ENCODE measurements at places on chromosomes 7 and 10. TPM values are rescaled to one million over a fixed set of nuclear protein-coding genes. Genes with fewer than 3 reads are reported as not detected.

DNA sequence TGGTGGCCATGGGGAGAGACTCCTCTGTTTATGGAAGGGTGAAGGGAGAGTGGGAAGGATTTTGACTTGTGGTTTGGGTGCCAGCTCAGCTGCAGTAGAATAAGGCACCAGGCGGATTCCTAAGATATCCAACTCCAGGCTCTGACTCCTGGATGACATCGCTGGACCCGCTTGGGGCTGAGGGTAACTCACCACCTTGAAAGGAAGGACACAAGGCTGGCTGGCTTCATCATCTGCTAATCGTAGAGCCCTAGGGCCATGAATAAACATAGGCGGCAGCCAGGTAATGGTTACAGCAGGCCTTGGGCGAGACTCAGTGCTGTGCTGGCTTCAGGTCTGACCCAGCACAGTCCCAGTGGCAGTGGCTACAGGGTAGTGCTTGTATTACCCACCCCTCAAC is 16.7 kb upstream of the LIPK start:
- H3K27ac ChIP-seq: no peak overlapping the region
- no peak for DNase-seq
- no peaks in the 10 kb centered on the region for H3K4me1 ChIP-seq

DNA sequence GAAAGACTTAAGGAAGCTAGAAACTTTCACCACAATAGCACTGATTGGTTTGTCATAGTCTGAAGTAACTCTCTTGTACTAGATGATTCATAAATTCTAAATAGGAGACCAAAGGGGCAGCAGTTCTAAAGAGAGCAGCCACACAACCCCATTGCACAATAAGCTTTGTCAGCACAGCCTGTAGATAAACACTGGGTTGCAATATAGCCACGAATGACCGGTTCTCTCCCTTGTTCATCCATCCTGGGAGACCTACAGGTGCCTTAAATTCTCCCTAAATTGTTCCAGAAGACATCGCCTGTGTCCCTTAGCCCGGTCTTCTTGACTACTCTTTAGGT is 167.0 kb downstream of the SNX13 start:
- no peak overlapping the region for H3K4me3 ChIP-seq
- peaks cover 5% of the 10 kb centered on the region for H3K4me1 ChIP-seq
- DNase-seq: no peak
- H3K27me3 ChIP-seq: no peaks in the 10 kb centered on the region
- no peaks in the 10 kb centered on the region for H3K36me3 ChIP-seq

- no peaks in the 10 kb centered on the region for H3K36me3 ChIP-seq
- no peak overlapping the region for H3K4me3 ChIP-seq
- H3K27me3 ChIP-seq: no peaks in the 10 kb centered on the region
- DNase-seq: no peak
- no peak overlapping the region for H3K27ac ChIP-seq
These were observed 375.8 kb downstream of the HGF start for GRCh38 chr7:81394029-81394428.

- H3K27me3 ChIP-seq: no peaks in the 10 kb centered on the region
- no peaks in the 10 kb centered on the region for H3K4me1 ChIP-seq
- no peak overlapping the region for H3K27ac ChIP-seq
- no peaks in the 10 kb centered on the region for H3K36me3 ChIP-seq
These were observed 83.1 kb downstream of the PDGFA start for GRCh38 chr7:436367-437128.

DNA sequence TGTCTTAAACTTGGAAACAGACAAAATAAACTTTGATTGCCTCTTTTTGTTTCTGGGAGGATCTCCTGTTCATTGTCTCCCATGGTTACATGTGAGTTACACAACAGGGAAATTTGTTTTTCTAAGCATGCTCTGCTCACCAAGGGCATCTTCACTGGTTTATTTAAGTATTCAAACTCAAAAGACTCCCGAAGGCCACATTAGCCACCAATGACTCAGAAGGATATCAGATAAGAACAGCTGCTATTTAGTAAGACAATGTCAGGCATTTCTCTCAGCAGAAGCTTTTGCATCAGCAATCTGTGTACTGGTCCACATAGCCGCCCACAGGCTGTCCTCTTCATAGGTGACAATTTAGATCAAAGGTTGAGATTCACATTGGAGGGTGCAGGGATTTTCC is 19.3 kb downstream of the OR6B1 start:
- no peaks in the 10 kb centered on the region for H3K36me3 ChIP-seq
- H3K4me1 ChIP-seq: no peaks in the 10 kb centered on the region
- no peak overlapping the region for H3K4me3 ChIP-seq
- peaks cover 1% of the 10 kb centered on the region for H3K27me3 ChIP-seq

DNA sequence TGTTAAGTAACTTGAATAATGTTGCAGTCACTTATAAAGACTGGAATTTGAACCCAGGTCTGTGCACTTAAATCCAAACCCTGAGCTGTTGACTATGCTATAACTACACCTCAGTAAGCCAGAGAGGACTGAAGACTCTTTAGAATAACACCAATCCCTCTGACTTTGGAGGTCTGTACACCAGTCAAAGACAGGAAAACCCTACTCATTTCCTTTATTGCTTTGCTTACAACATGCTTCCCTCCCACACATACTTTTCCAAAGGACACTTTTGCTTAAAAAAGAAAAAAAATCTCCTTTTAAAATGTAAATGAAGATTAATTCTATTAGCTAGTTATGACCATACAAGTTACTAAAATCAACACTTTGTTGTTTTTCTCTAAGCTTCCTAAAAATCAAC is 184.7 kb upstream of the KCTD7 start:
- H3K27me3 ChIP-seq: no peaks in the 10 kb centered on the region
- H3K36me3 ChIP-seq: no peaks in the 10 kb centered on the region
- DNase-seq: no peak
- H3K4me1 ChIP-seq: no peaks in the 10 kb centered on the region
- no peak overlapping the region for H3K27ac ChIP-seq
- no peak overlapping the region for H3K4me3 ChIP-seq

DNA sequence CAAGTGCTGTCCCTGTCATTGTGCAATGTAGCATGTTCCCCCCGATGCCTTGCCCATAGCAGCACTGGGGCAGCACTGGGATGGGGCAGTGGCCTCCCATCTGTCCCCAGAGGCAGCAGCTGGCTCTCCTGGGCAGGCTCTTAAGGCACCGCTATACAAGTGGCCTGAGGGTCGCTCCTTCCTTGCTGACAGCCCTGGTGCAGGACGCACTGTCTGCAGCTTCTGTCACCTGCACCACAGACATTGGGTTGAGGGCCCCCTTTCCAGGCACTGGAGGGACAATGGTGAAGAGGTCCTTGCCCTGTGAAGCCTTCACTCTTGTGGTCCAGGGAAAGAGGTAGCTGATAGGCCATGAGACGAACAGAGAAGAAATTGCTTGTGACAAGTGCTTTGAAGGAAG is 10.6 kb downstream of the CPSF4 start:
- no peaks in the 10 kb centered on the region for H3K4me1 ChIP-seq
- no peak overlapping the region for H3K4me3 ChIP-seq
- peaks cover 39% of the 10 kb centered on the region for H3K36me3 ChIP-seq
- no peak for DNase-seq
- H3K27me3 ChIP-seq: no peaks in the 10 kb centered on the region
- H3K27ac ChIP-seq: no peak overlapping the region

DNA sequence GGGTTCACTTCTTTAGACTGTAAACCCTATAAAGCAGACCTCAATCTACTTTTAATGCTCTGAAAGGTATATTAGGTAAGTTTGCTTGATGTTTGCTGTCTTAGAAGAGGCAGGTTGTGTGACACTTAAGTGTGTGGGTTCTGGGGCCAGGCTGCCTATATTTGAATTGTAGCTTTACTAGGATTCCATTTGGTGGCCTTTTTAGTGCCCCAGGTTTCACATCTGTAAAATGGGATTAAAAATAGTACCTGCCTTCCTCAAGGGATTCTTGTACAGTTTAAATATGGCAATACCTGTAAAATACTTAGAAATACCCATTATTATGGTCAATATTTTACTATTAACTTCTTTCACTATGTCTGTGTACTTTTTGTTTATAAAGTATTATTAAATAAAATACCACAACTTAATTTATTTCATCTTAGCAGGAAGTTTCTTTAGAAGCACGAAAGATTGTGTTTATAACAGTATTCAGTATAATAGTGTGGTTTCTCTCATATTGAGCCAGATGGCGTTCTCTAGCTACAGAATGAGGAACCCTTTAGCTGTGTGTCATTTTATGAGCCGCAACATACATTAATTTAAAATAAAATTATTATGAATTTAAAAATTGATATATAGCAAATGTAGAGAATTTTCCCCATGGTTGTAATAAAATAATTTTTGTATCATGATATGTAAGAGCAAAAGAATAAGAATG is 94.2 kb downstream of the CDK14 start:
- no peak for DNase-seq
- no peaks in the 10 kb centered on the region for H3K27me3 ChIP-seq
- no peak overlapping the region for H3K4me3 ChIP-seq
- no peaks in the 10 kb centered on the region for H3K4me1 ChIP-seq
- no peak overlapping the region for H3K27ac ChIP-seq
- H3K36me3 ChIP-seq: no peaks in the 10 kb centered on the region

GRCh38 chr7:117673839-117674238 is 194.0 kb downstream of the CFTR start:
- no peaks in the 10 kb centered on the region for H3K4me1 ChIP-seq
- no peak overlapping the region for H3K27ac ChIP-seq
- no peak overlapping the region for H3K4me3 ChIP-seq

- H3K27ac ChIP-seq: no peak overlapping the region
- no peaks in the 10 kb centered on the region for H3K27me3 ChIP-seq
- H3K4me1 ChIP-seq: no peaks in the 10 kb centered on the region
These were observed 583.1 kb upstream of the LRRN3 start for GRCh38 chr7:110507832-110508231.

DNA sequence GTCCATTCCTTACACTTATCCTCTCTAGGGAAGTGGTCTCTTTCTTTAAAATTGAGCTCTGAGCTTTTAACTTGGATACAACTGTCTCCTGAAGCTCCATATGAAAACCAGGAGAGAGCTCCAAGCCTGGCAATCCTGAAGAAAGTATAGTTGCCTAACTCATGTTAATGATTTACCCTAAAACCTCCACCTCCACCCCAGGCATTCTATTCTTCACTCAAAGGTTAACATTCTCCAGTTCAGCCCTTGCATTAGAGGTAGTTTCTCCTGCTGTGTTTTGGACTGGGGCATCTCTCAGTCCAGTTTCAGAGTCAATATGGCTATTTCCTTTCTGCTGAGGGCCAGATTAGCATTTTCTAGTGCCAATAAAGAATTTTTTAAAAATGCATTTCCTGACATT is 195.5 kb downstream of the SLC25A13 start:
- DNase-seq: no peak
- H3K27me3 ChIP-seq: no peaks in the 10 kb centered on the region
- no peak overlapping the region for H3K4me3 ChIP-seq
- H3K36me3 ChIP-seq: peaks cover 22% of the 10 kb centered on the region
- H3K4me1 ChIP-seq: no peaks in the 10 kb centered on the region

Gene PRKCQ
- 45.2 TPM for total RNA-seq

Gene AFAP1L2
- 1.2 TPM for total RNA-seq

Gene OR2A12
- not detected for total RNA-seq

Gene NUTM2A
- 0.17 TPM for total RNA-seq

Gene STEAP4
- total RNA-seq: not detected

Gene SLC29A3
- 3.0 TPM for total RNA-seq

Gene ELN
- not detected for total RNA-seq

Gene TCF7L2
- total RNA-seq: 1.5 TPM

Measured in activated CD4-positive, alpha-beta memory T cell treated with anti-CD3 and anti-CD28 coated beads for 36 hours (primary cell).